CD4-positive, alpha-beta memory T cell (primary cell): ENCODE measurements at places on chromosomes 13 and 19. TPM values are rescaled to one million over a fixed set of nuclear protein-coding genes. Genes with fewer than 3 reads are reported as not detected.

Gene SLC1A6
- total RNA-seq: not detected

GRCh38 chr19:44848812-44849447, 2.8 kb downstream of the NECTIN2 start:
- DNase-seq: no peak

Gene FBXO17
- not detected for total RNA-seq

- no peak for DNase-seq
These were observed 107.7 kb downstream of the SLC7A1 start for GRCh38 chr13:29487466-29488454.

DNA sequence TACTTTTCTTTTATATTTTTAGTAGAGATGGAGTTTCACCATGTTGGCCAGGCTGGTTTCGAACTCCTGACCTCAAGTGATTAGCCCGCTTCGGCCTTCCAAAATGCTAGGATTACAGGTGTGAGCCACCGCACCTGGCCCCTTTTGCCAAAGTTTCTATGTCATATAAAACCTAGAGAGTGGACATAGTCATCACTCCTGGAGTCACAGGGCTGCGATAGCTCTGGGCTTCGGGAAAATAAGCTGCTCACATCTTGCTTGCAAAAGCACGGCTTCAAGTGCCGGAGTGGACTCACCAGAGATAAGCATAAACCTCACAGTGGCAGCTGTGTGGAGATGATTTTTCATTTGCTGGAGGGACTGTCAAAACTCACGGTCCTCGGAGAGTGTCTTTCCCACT, 171.2 kb downstream of the TEX29 start:
- DNase-seq: no peak

- DNase-seq: no peak
These were observed 148.6 kb upstream of the ZNF507 start for GRCh38 chr19:32196690-32197420.

- no peak for DNase-seq
These were observed 556.3 kb downstream of the UQCRFS1 start for GRCh38 chr19:28656644-28657043.

DNA sequence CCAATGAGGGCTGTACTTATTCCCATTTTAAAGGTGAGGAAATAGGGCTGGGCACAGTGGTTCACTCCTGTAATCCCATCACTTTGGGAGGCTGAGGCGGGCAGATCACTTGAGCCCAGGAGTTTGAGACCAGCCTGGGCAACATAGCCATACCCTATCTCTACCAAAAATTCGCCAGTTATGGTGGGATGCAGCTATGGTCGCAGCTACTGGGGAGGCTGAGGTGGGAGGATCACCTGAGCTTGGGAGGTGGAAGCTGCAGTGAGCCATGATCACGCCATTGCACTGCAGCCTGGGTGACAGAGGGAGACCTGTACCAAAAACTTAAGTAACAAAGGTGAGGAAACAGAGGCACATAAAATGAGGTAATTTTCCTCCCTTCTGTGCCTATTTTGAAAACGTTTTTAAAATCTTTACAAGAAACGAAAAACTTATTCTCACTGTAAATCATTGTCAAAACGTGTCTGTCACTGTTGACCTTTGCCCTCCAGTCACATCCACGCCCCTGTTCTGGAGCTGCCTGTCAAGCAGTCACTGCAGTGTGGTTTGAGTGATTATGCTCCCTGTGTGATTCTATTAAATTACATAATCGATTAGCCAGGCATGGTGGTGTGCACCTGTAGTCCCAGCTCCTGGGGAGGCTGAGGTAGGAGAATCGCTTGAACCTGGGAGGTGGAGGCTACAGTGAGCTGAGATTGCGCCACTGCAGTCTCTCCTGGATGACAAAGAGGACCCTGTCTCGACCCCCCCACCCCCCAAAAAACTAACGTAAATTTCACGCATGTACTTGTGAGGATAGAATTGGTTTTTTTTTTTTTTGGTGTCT, 12.5 kb downstream of the NOP53 start:
- no peak for DNase-seq

Gene SBSN
- not detected for total RNA-seq

Gene FCER2
- total RNA-seq: not detected

GRCh38 chr13:39602614-39603366, at the start of gene LHFPL6:
Gene LHFPL6 (minus strand): TSS chr13:39603193.
- peak; percentile 37 for DNase-seq

- DNase-seq: no peak
These were observed 1.6 kb downstream of the TTYH1 start for GRCh38 chr19:54416695-54417491.

Gene CLIP3
- total RNA-seq: 2.4 TPM

Gene CALR3
- total RNA-seq: not detected

GRCh38 chr13:41762796-41763195, 198.1 kb downstream of the VWA8 start:
- DNase-seq: no peak

GRCh38 chr13:93740334-93740733, 513.7 kb downstream of the GPC6 start:
- no peak for DNase-seq

Gene MBD3
- total RNA-seq: 62.8 TPM

GRCh38 chr19:18520848-18521691, 800 bp downstream of the ELL start:
- DNase-seq: peak; percentile 25

DNA sequence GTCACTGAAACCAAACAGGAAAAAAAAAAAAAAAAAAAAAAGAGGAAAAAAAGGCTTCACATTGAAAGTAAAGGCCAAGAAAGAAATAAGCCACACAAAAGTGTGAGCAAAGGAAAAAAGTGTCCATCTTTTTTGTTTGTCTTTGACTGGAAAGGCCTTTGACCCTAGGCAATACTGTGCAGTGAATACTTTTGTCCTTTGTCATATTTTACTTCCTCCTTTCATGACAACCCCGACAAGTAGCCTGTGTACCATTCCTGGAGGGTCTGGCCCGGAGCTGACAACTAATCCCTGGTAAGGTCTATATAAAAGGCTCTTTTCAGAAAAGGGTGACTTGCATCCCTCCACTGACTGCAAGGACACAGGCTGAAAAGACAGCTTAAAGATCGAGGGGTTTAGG, 12.9 kb upstream of the MICU2 start:
- no peak for DNase-seq

- DNase-seq: no peak
These were observed 62.0 kb upstream of the C13orf46 start for GRCh38 chr13:114035583-114036531.

DNA sequence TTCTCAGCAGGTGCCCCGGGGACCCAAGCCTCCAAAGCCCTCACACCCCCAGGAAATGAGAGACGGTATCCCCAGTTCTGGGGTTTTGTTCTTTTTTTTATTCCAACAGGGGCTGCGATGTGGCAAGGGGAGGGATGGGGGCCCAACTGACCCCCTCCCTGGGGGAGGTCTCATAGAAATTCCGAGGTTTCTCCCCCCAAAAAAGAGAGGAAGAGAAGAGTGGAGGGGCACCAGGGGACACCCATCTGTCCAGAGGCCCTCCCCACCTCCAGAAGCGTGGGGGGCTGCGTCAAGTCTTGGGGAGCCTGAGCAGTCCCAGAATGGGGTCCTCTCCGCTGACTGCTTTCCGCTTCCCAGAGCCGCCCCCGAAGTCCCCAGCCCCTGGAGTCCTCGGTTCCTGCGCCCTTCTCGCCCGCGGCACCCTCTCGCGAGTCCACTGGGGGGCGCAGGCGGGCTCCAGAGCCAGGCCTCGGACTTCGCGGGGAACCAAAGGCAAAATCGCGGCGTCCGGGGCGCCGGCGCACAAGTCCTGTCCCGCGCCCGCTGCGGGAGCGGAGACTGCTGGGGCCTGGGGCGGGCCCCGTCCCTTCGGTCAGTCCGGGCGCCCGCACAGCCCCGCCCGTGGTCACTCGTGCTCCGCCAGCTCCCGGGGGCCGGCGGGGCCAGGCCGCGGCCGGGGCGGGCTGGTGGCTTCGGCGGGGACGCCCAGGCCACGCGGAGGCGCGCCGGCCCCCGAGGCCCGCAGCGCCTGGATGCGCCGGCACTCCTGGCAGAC, 4.4 kb upstream of the ATP1A3 start:
- DNase-seq: no peak

- peak; percentile 10 for DNase-seq
These were observed 1.2 kb downstream of the MED26 start for GRCh38 chr19:16626796-16627192.

DNA sequence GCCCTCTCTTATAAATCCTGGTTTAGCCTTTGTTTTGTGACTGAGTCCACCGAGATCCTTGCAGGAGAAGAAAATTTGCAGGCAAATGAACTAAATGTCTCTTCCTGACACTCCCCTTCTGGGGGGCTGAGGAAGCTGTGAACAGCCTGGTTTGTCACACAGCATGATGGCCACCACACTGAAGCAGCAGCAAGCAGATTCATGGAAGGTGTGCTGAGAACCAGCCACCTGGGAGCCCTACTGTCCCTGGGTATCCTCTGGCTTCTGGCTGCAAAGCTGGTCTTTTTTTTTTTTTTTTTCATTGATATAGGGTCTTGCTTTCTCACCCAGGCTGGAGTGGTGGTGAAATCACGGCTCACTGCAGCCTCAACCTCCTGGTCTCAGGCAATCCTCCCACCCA, 11.2 kb downstream of the MRPS12 start:
- no peak for DNase-seq

- no peak for DNase-seq
These were observed 65.1 kb downstream of the ZNF823 start for GRCh38 chr19:11673608-11674041.

- DNase-seq: no peak
These were observed 125.9 kb downstream of the ZDHHC20 start for GRCh38 chr13:21333186-21333585.

Gene SOHLH2
- not detected for total RNA-seq

Gene R3HDM4
- total RNA-seq: 160 TPM

- DNase-seq: peak; percentile 33
These were observed 30.8 kb upstream of the RFC3 start for GRCh38 chr13:33787051-33787591.

DNA sequence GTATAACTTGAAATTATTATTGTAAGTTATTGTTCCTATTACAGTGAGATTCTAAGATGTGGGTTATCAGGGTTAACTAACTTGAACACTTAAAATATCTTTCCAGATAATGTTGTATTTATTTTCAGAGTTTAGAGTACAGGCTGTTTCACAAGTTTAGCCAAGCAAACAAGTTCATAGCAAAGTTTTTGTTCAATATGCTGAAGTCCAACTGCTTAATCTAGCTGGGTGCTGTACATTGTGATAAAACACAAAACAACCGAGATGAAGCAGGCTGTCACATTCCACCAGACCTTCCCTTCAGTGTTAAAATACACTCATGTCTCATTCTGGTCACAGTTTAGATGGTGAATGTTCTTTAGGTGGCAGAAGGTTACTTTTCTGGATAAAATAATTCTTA, 148.0 kb upstream of the PCDH20 start:
- DNase-seq: no peak

Gene NOVA2
- total RNA-seq: not detected

GRCh38 chr19:34375598-34375997, 10.6 kb downstream of the GPI start:
- no peak for DNase-seq

Gene NLRP11
- not detected for total RNA-seq

GRCh38 chr19:12664406-12665280, 1.9 kb downstream of the MAN2B1 start:
- no peak for DNase-seq

DNA sequence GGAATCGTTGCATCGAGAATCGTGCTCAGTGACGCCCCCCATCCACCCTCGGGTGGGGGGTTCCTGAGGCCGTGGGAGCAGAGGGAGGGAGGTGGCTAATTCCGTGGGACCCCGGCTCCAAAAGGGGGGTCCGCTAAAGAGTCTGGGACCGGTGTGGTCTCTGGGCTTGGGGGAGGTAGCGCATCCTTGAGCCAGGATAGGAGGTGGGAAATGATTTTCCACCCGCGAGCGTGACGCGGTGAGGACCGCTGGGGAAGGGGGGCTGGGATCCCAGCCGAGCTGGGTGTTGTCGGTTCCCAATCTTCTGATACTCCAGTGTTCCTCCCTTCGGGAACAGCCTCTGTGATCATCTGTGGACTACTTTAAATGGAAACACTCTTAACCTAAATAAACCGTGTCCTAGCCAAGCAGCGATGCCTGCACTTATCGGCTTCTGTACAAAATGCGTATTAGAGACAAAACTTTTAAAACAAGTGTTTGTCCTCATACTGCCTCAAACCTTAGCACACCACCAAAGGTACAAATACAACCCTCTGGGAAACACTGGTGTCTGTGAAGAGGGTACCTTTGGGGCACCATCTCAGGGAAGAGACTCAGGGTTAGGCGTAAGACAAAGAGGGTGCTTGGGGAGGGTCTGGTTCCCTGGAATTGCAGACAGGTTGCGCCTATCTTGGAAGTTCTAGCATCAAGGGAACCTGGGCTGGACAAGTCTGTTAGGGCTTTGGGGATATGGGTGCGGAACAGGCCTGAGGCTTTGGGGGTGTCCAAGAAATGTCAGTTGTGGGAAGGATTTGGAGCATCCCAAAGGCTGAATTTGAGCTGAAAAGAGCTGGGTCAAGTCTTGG, 16.0 kb downstream of the KCNC3 start:
- no peak for DNase-seq

GRCh38 chr19:15372470-15372869, 7.1 kb downstream of the AKAP8 start:
- DNase-seq: no peak

Gene LILRA6
- 1.2 TPM for total RNA-seq

GRCh38 chr19:8363803-8364771, at the start of gene ANGPTL4:
Gene ANGPTL4 (plus strand): TSS chr19:8364155. CDS start chr19:8364322, 167 bp downstream.
- peak; percentile 61 for DNase-seq

- no peak for DNase-seq
These were observed 105.2 kb downstream of the INSR start for GRCh38 chr19:7188698-7189629.

Gene IFNL1
- total RNA-seq: not detected

DNA sequence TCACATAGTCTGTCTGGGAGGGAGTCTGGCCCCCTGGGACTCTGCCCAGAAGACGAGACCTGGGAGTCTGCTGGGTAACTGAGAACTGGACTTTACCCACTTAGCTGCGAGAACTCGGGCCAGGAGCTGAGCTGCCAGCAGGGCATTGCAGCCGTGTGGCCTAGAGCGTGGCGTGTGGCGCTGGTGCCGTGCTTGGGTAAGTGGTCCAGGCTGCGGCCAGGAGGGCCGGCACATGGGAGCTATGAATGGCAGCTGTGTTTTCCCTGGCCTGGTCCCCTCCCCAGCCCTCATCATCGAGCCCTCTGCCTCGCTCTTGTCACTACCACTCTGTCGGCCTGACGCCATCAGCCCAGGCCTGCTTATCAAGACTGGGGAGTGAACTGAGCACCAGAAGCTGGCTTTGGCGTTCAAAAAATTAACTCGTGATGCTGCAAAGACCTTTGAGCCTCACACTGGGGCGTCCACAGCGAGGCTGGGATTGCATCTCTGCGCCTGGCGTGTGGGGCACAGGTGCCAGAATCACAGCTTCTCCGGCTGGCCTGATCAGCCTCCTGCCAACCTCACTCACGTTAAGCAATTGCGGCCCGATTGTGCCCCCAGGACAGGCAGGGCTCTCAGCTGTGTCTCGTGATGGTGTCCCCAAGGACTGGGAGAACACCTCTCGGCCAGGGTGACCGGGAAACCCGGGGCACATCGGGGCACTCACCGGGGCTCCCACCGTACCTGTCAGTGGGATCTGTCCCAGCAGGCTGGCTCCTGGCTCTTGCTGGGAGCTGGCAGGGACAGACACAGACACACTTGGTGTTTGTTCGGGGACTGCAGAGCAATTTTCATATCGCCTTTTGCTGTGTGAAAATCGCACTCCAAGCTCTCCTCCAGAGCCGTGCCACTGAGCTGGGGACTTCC, 85.9 kb downstream of the KDM4B start:
- DNase-seq: no peak

GRCh38 chr13:25727250-25727649, 324.6 kb downstream of the SHISA2 start:
- DNase-seq: no peak

- no peak for DNase-seq
These were observed 154.2 kb downstream of the TM9SF2 start for GRCh38 chr13:99655351-99656091.
